NCI-H187 treated with DMSO at 0.1 percent for 48 hours (cell line): ENCODE measurements at places on chromosomes 2 and 18.

DNA sequence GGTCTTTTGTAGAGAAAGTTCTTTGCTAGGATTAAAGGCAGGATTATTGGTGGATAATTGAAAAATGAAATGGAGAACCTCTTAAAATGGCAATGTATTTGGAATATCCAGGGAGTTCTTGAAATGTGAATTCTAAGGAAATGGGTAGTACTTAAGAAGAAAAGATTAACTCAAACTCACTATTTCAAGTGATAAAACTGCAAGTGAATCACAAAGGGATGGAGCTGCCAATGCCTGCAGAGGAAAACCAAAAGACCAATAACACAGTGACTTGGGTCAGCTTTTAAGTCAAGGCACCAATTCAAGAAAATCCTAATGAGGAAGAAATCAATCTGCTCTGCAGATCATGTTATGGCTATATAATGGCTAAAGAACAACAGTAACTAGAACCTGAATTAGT lies 67.6 kb upstream of the ETAA1 start:
- no peak for DNase-seq

- DNase-seq, result no peak
Observed at GRCh38 chr18:433960-434359, 66.5 kb downstream of the COLEC12 start.

GRCh38 chr2:150097901-150098531 lies 389.5 kb downstream of the RND3 start:
- no peak for DNase-seq

DNA sequence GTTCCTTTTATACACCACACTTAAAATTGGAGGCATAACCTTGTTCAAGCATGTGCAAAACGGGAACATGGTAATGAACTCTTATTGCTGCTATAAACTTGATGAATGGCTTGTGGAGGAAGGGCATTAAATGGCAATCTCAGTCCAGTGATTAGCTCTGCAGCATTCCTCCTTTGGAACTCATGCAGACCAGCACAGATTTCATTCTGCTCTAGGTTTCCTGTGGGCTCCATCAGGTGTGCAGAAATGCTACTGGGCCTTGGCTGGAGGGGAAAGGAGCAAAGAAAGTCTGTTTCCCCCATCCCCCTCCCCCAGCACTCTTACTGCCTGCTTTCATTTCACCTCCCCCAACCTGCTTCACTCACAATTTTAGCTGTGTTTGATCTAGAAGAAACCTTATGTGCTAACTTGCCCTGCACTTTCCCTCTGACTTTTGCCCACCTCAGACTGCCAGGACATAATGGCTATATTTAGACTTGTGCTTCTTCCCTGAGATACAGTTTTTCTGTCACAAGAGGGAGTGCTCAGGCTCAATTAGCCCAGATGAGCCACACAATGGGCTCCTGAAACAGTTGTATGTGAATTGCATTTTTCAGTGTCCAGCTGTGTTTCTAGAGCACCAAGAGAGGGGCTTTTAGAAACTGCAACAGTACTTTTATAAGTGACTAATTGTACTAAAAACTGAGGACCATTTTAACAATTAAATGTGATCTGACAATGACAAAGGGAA lies 109.8 kb downstream of the FSHR start:
- peak; percentile 56 for DNase-seq

GRCh38 chr2:191974676-191975075 lies 127.8 kb upstream of the CAVIN2 start:
- no peak for DNase-seq

GRCh38 chr18:43606795-43607194 lies 329.5 kb upstream of the SYT4 start:
- no peak for DNase-seq

DNA sequence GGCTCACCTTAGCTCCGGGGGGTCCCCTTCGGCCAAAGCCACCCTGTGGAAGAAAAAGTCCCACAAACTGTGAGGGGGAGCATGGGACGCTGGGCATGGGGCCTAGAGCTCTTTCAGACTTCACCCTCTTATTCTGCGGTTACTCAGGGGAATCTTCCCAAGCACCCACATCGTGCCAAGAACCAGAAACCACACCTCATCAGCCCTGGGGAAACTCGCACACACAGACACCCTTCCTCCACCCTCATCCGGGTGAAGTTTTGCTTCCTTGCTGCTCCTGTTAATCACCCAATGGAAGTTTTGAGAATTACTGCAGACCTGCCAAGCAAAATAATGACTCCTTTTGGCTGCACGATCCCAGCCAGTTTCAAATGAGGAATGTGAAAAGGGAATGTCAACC lies 59.1 kb downstream of the COL6A3 start:
- DNase-seq, result no peak

DNA sequence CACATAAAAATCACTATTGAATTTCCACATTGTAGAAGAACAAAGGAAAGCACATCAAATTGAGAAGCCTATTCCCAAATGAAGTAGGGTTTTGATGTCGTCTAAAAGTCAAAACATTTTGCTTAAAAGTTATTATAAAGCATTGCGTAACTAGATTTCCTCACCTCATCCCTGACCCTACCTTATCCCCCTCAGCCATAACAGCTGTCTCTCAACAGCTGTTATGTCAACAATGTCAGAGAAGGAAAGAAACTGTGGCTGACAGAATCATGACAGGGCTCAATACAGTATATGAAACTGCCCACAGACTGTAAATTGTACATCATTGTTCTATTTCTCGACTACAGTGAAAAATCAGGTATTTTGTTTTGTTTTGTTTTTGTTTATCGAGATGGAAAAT lies 63.0 kb upstream of the ACVR1C start:
- DNase-seq, result no peak

GRCh38 chr2:121171625-121172119 lies 113.3 kb downstream of the TFCP2L1 start:
- DNase-seq, result no peak

GRCh38 chr2:205609113-205609512 lies 73.2 kb upstream of the NRP2 start:
- no peak for DNase-seq

- no peak for DNase-seq
Observed at GRCh38 chr2:109637749-109638570, 23.8 kb downstream of the SOWAHC start.

DNA sequence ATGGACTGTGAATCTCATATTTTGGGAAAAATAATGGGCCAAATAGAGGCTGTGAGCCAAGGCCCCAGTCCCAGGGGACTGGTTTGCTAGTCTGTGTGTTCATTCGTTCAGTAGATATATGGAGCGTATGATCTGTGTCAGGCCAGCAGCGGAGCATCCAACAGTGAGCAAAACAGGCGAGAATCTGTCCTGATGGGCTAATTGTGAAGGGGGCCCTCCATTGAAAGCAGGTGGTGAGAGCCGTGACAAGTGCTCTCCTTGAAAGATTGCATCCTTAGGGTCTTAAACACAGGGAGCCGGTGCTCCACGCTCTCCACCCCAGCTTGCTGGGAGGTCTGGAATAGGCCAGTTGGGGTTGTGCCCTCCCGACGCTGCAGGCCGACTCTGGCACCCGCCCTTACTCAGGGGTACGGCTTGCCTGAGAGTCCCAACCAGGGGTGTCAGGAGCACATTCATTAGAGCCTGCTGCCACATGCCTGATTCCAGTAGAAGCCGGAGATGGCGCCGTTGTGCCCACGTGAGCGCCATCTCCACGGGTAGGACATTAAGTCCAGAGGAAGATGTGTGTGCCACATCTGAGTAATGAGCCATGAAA lies 213.3 kb downstream of the SH3RF3 start:
- DNase-seq, result no peak

DNA sequence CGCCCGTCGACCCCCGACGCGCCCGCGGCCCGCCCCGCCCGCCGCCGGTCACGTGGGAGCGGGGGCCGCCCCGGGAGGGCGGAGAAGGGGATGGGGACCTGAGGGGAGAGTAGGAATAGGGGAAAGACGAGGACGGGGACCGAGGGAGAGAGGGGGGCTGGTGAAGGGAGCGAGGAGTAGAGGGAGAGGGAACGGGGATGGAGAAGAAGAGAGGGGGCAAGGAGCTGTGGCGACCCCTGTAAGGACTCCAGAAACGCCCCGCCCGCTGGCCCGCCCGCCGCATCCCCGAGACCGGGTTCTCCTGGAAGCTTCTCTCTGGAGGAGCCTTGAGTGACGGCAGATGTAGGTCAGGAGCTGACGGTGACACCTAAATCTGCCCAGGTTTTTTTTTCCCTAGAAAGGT lies 615 bp downstream of the ADNP2 start:
- no peak for DNase-seq

DNA sequence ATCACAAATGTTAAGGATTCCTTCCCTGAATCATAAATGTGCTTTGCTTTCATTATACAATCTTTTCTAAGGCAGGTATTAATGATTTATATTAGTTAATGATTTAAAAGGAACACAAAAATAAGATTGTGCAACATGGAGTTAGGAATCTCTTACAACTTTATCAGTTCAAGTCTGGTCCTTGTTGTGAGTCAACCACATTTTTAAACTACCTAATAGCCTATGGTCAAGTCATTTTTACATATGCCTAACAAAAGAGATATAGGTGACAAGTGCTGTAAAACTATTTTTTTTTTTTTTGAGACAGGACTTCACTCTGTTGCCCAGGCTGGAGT lies 8.2 kb upstream of the INPP1 start:
- DNase-seq, result no peak

GRCh38 chr2:237742191-237742590 lies 56.4 kb upstream of the RBM44 start:
- no peak for DNase-seq
